ENCODE measurements at places on chromosomes 2 and 18.

DNA sequence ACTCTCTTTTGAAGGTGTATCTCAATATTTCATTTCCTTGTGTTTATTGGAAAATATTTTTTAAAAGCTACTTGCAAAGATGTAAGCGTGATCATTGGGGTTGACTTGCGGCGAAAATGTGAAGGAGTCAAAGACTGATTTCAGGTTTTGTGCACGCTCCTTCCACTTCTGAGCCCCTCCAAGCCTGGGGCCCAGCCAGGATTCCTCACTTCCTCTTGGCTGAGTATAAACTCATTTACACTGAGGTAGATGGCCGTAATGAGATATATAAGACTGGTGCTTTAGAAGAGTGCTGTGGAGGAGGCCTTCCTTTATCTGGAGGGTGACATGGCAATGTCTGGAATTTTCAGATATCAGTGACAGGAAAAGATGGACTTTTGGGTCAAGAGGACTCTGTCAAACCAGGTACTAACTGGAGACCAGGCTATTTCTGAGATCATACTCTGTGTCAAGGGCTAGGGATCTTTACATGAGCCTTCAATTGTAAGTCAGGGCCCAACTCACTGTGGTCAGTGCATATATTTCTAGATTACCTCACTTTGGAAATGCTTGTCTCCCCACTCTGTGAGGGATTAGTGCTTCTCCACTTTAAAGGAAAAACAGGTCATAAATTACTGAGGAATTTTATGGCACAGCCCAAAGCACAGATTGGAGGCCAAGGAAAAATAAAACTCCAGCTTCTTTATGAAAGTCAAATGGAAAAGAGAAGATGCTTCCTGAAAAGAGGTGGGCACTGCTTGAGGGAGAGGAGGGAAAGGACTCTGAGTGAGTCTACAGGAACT, 22.8 kb downstream of the PRKCE start:
- DNase-seq, result no peak

DNA sequence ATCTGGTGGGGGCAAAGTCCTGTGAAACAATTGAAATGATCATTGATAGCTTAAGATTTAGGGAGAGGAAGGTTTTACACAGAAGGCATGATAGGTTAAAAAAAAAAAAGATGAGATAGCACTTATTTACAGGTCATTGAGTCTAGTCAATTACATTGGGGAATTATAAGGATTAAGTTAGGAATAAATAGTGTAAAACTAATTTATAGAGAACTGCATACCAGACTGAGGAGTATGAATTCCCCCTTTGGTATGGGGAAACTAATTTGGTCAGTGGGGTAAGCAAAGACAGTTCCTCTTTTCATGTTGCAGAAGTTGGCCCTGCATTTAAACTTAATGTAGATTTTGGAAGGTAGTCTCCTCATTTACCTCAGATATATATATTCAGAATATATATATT, 10.8 kb downstream of the GLS start:
- no peak for DNase-seq

- no peak for DNase-seq
Observed at GRCh38 chr2:98897746-98898145, 38.3 kb downstream of the CRACDL start.

- DNase-seq, result no peak
Observed at GRCh38 chr2:157741819-157742484, 113.3 kb upstream of the ACVR1C start.

GRCh38 chr2:195656161-195656858, 716 bp upstream of the SLC39A10 start:
- no peak for DNase-seq

- DNase-seq, result no peak
Observed at GRCh38 chr2:71494523-71495155, 41.3 kb downstream of the DYSF start.

DNA sequence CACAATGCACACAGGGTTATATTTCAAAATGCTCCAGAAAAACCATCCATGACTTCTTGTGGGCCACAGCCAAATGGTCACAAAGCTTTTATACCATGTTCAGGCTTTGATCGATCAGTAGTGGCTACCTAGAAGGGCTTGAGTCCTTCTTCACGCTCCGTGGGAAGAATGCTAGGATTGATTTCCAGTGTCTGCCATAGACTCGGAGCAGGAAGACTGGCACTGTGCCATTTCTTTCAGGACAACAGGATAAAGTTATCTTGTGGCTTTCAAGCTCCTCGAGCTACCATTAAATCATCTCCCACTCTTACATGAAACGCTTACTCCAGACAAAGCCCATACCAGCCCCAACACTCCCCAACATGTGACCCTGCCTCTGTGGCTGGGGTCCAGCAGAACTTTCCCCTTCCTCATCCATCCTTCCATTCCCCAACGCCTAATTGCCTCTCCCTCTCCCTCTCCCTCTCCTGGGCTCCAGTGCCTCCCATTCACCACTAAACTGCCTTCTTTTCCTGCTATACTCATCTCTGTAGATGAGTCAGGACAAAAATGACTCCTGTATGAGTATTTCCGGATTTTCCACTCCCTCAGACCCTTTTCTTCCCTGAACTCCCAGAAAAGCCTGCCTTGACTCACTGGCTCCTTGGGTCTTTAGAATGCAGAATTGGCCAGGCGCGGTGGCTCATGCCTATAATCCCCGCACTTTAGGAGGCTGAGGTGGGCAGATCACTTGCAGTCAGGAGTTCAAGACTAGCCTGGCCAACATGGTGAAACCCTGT, 40.9 kb downstream of the ADD2 start:
- no peak for DNase-seq

DNA sequence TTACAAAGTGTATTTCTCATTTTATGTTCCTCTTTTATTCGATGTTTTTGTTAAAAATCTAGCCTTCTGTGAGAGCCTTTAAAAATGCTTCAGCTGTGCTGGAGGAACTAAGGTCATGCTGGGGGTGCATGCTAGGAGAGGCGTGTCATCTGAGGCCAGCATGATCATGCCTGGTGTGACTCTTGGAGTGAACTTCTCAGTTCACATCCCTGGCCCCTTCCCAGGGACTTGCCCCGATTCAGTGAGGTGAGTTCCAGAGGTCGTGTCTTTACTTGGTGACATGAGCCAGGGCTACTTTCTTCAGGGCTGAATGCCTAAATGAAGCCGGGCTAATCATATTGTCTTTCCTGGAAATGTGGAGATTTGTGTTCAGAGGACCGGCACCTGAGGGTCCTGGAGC, 264.9 kb downstream of the MREG start:
- no peak for DNase-seq

DNA sequence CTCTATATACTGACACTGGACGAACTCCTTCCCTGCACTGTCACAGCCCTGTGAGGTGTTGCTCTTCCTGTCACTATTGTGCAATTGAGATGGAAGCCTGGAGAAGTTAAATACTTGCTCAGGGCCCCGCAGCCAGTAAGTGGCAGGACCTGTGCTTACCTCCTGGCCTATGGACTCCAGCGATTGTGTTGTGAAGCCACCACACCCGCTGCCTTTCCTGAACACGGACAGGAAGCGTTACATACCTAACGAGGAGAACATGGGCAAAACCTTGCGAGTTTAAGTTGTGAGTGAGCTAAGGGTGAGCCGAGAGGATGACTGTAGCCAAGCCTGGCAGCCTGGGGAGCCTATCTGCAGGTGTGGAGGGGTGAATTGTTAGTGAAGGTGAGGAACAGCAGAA, 26.1 kb downstream of the RAB31 start:
- DNase-seq, result no peak

DNA sequence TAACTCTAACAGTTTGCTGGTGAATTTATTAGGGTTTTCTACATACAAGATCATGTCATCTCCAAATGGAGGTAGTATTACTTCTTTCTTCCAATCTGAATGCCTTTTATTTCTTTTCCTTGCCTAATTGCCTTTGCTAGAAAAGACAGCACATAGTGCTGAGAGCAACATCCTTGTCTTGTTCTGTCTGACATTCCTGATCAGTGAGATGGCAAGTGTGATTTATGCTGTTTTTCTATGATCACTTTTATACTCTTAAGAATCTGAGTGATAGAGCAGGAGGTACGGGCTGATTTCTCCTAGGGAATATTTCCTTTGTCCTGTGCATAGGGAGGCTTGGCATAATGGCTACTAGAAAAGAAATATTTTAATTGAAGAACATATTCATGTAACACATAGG, 17.3 kb downstream of the LYPD6B start:
- DNase-seq, result no peak
